Fibroblast of pulmonary artery (primary cell): ENCODE measurements at places on chromosomes 2 and 18.

GRCh38 chr2:2663401-2664036, 332.4 kb upstream of the MYT1L start:
- DNase-seq: no peak

DNA sequence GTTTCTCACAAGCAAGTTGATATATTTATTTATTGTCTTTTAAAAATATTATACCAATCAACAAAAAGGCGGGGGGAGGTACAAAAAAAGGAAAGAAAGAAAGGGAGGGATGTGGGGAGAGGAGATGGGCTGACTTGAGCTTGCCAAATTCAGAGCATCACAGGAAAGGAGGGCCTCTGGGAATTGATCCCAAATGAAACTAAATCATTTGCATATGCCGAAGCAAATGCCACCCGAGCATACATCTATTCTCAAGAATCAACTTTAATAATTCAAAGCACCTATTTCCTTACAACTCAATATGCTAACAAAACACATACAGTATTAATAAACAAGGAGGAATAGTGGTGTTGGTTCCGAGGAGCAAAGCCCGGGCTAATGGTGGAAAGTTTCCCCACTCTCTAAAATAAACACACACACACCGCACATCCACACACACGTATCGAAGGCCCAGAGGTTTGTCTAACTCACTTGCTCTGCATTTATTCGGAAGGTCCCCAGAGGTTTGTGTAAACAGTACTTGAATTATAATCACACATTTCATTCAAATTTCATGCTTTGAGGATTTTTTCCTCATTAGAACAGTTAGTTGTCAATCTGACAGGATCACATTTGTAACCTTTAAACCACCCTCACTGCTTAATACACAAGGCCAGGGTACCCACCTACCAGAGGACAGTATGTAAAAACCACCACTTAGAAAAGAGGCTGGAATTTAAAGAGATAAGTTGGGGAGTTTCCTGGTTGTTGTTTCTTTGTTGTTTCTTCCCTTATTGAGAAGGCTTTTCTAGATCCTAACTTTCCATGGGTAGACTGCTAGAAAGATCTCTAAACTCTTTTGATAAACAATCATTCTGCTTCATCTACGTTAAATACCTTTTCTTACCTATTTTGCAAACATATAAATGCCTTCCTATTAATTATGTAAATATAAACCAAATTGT, 264.7 kb downstream of the TCF4 start:
- DNase-seq: peak; percentile 53

- DNase-seq: no peak
These were observed 27.2 kb downstream of the KDM3A start for GRCh38 chr2:86468162-86469033.

GRCh38 chr18:79169958-79170555, 100.9 kb downstream of the ATP9B start:
- DNase-seq: peak; percentile 75

GRCh38 chr2:38178556-38179419, 102.8 kb upstream of the CYP1B1 start:
- peak; percentile 97 for DNase-seq

DNA sequence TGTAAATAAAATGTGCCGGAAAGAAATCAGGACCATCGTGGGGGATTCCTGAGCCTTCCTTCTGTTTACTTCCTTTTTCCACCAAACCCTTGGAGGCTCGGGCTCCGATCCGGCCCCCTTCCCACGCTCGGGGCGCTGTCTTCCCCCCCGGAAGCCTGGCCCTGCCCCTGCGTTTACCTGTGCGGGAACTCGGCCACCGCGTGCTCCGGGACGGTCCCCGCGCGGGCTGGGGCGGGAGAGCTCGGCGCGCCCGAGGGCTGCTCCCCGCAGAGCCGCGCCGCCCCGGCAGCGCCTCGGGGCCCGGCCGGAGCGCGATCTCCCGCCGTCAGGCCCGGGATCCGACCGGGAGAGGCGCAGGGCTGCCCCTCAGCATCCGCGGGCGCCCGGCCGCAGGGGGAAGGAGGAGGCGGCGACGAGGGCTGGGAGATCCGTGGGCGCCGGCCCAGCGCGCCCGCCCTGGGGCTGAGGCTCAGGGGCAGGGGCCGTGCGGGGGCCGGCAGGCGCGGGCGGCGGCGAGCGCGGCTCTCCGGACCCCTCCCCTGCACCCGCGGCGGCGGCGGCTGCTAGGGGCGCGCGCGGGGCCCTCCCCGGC, 435 bp downstream of the ADCY3 start:
- no peak for DNase-seq

DNA sequence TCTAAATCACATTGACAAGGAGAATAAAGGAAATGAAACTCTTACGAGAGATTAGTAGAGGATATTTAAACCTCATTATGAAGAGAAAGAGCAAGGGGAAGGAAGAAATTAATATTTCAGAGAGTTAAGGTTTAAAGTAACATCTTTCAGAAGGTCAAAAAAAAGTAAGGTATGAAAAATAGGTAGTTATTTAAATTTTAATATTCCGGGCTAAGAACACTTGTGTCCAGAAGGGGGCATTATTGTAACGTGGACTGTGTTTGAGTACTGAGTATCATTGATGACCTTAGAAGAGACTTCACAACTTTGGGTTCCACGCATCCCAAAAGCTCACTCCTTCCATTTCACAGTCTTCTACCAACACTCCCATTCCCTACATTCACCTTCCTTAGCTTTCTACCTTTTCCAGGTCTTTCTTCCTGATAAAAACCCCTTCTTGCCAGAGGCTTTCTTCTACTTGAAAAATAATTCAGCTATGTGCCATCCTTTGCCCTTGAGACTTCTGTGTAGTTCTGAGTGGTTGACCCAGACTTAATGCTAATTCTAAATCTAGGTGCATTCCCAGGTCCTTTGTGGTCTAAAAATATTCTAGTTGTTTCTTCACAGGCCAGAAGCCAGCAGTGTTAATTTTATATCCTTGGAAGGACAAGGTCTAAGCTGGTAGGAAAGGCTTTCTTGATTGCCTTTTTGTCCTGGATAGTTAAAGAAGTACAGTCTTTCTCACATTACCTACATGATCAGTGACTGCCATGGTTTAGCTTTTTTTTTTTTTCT, 16.5 kb downstream of the DYNC1I2 start:
- DNase-seq: peak; percentile 67

DNA sequence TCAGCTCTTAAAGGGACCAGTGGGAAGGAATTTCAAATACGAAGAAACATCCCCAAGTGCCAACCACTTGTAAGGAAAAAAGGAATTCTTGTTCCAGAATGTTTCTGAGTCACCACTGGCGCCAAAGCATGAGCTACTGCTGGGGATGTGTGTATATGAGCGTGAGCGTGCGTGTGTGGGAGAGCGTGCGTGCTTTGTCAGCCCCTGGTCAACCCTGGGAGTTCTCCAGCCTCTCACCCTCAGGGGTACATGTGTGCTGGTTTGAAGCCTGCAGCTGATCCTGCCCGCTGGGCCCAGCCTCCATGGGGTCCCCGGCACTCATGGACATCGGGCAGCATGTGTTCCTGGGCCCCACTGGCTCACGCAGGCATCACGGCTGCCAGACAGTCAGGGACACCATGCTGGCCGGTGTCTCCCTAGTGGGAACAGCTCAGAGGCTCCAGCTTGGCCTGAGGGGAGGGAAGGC, 17.1 kb downstream of the HS6ST1 start:
- DNase-seq: peak; percentile 91

DNA sequence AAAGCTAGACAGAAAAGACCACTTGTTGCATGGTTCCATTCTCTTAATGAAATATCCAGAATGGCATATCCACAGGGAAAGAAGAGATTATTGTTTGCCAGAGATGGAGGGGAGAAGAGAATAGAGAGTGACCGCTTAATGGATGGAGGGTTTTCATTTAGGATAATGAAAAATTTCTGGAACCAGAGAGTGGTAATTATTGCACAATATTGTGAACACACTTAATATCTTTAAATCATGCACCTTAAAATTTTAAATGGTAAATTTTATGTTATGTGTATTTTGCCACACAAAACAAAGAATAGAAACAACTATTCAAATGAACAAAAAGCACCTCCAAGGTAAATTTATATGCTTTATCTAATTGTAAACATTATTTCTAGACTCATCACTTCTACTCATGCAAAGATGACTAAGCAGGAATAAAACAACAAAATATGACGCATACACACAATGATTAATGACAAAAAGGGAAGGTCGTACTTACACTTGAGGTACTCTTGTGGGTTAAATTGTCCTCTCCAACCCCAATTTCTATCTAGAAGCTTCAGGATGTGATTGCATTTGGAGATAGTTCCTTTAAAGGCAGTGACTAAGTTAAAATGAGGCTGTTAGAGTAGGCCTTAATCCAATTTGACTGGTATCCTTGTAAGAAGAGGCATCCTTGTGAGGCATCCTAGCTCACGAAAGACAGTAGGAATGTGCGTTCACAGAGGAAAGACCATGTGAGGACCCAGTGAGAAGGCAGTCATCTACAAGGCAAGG, 18.7 kb upstream of the DHRS9 start:
- peak; percentile 56 for DNase-seq

GRCh38 chr18:11104307-11104706, 45.1 kb downstream of the PIEZO2 start:
- no peak for DNase-seq

- no peak for DNase-seq
These were observed 42.0 kb upstream of the MSH2 start for GRCh38 chr2:47360927-47361326.

- DNase-seq: no peak
These were observed 211.9 kb downstream of the MYCN start for GRCh38 chr2:16152071-16152927.

- DNase-seq: no peak
These were observed 9.5 kb downstream of the CAPN10 start for GRCh38 chr2:240596080-240596460.

GRCh38 chr2:130917006-130917688, 80.4 kb downstream of the ARHGEF4 start:
- DNase-seq: no peak

- no peak for DNase-seq
These were observed 523.6 kb downstream of the PID1 start for GRCh38 chr2:228747483-228747882.
